ENCODE measurements at places on chromosomes 7 and 10.

DNA sequence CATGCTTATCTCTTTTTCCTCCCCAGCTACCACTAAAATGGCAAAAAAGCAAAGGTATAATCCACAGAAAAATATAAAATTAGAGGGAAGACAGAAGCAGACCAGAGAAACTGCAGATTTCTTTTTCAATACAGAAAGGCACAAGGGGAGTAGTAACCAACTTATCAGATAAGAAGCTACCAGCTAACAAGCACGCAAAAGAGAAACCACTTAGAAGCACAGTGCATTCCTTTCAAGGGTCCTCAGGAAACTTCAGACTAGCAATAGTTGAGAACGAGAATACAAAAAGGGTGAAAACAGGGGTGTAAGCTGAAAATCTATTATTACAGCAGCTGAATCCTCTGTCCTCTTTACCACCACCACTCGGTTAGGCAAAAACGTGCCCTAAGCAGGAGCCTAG is 9.9 kb upstream of the OR2A5 start:
- no peak for DNase-seq

DNA sequence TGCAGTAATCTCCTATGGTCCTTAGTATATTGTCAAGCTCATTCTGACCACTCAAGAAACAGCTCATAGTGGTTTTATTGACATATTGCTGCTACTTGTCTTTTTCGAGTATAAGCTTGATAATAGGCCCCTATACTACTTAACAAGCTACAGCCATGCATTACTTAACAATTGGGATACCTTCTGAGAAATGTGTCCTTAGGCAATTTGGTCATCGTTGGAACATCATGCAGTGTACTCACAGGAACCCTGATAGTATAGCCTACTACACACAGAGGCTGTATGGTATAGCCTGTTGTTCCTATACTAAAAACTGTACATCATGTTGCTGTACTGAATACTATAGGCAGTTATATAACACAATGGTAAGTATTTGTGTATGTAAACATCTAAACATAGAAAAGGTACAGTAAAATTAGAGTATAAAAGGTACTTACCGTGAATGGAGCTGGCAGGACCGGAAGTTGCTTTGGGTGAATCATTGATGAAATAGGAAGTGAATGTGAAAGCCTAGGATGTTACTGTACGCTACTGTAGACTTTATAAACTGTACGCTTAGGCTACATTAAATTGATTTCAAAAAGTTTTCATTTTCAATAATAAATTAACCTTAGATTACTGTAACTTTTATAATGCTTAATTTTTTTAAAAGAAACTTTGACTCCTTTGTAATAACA is 160.9 kb downstream of the LRRC4 start:
- DNase-seq = no peak

DNA sequence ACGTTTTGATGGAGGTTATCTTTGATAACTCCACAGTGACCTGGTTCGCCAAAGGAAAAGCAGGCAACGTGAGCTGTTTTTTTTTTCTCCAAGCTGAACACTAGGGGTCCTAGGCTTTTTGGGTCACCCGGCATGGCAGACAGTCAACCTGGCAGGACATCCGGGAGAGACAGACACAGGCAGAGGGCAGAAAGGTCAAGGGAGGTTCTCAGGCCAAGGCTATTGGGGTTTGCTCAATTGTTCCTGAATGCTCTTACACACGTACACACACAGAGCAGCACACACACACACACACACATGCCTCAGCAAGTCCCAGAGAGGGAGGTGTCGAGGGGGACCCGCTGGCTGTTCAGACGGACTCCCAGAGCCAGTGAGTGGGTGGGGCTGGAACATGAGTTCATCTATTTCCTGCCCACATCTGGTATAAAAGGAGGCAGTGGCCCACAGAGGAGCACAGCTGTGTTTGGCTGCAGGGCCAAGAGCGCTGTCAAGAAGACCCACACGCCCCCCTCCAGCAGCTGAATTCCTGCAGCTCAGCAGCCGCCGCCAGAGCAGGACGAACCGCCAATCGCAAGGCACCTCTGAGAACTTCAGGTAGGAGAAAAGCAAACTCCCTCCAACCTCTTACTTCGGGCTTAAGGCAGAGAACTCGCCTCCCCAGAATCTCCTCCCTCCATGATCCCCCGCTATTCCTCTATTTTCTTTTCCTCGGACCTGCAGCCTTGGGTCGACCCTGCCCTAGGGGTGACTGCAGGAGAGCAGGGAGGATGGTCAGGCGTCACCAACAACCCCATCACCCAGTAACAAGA is at the start of gene SERPINE1:
SERPINE1 (plus strand) TSS at position 454 of the 809 bp plus-strand sequence. CDS start 1,290 bp downstream, outside the sequence.
- DNase-seq = peak; percentile 91

DNA sequence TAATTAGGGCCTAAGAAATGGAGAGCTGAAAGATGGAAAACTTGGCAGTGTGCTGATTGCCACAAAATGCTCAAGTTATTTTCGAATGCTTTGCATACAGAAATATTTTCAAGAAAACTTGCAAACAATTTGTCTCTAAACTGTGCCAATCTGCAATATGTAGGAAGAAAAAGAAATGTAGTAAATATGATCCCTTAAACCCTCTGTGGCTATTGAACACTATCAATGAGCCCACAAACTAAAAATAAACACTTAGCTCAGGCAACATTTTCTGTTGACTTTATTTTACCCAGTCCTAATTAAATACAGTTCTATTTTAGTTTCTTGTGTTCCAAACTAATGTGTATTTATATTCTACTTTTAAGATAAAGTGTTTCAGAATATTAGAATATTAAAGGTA is 342.1 kb downstream of the SEMA3D start:
- DNase-seq = no peak

GRCh38 chr10:72344932-72345331 is 9.8 kb downstream of the DNAJB12 start:
- no peak for DNase-seq

DNA sequence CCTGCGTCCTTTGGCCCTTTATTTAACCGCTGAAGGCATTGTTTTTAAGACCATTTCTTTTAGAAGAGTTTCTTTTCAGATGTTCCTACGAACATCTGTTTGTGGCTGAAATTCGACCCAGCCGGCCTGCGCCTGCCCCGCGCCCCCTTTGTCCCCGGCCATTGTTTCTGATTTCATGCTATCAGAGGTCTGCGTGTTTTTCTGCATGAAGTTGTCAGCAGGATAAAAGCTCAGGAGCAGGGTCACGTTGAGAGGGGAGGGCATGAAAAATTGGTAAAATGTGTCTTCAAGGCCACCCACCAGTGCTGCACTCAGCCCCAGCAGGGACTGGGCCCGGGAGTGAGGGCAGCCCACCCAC is 43.1 kb downstream of the NKX6-2 start:
- DNase-seq = no peak

- no peak for DNase-seq
These were observed 68.1 kb upstream of the PAPSS2 start for GRCh38 chr10:87591589-87591886.

GRCh38 chr10:11713963-11714362 is 28.2 kb upstream of the ECHDC3 start:
- no peak for DNase-seq

DNA sequence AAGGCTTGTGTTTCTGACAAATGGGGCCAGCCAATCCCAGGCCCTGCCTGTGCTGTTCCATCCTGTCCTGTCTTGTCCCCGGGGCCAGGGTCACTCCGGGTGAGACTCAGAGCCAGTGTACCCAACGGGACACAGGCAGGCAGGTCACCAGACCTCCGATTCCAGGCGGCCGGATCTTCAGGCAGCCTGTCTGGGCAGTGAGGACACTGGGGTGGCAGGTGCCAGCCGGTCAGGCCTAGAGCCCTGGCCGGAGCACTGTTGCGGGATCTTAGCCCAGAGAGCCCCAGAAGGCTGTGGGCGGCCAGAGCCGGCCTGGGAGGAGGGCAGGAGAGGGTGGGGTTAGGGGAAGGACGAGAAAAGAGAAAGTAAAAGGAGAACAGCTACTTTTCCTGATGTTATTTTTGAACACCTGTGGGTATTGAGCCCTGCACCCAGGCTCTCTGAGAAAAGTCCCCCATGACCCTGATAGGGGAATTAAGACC is 134.3 kb upstream of the TNRC18 start:
- DNase-seq = no peak

- no peak for DNase-seq
These were observed 93.3 kb downstream of the HYCC1 start for GRCh38 chr7:22920672-22921071.

DNA sequence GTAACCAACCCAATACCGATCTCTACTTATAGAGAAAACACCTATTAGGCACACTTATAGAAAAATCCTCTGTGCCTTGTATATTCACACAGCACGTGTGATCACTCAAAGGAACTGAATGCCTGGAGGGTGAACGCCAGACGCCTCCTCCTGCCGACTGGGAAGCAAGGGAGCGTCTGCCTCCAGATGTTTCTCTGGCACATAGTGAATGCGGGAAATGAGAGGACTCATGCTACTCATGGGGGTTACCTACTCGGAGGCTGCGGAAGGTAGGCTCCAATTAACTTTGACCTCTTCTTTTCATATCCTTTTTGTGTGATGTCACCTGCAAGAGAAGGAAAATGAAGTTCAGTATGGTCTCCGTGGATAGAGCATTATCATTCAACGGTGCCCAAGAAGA is 203.3 kb downstream of the DIP2C start:
- DNase-seq = no peak

DNA sequence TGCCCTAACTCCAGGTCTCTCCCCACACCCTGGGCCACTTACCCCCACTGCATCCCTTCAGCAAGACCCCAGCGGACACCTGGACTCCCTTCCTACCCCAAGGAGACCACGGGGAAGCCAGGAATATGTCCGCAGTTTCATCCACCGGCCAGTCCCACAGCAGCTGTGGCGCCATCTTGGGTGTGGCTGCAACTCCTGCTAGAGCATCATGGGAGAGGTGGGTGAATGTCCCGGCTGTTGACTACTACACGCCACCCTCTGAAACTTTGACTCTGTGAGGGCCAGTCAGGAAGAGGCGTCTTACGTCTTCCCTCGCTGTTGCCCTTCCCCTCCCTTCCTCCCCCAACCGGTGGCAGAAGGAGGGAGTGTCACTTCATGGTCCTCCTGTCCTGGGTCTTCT is 238.3 kb upstream of the RNF32 start:
- DNase-seq = no peak

- DNase-seq = no peak
These were observed 267 bp downstream of the CALCR start for GRCh38 chr7:93574269-93574645.

- no peak for DNase-seq
These were observed 345.7 kb downstream of the PTPRN2 start for GRCh38 chr7:158241919-158242318.

DNA sequence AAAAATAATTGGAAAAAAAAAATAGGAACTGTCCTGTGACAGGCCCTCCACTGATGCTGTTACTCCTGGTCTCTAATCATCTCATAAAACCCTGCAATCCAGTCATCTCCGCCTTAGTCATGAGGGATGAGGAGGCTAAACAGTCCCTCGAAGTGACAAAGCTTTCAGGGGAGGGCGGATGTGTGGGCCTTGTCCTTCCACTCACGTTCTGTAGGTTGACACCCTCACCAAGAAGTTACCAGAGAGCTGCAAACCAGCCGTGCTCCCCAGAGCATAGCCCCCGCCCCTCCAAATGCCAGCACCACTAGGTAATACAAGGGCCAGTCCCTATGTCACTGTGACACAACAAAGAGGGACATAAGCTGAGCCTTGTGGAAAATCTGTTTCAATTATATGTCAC is 11.9 kb downstream of the COBL start:
- DNase-seq = no peak

DNA sequence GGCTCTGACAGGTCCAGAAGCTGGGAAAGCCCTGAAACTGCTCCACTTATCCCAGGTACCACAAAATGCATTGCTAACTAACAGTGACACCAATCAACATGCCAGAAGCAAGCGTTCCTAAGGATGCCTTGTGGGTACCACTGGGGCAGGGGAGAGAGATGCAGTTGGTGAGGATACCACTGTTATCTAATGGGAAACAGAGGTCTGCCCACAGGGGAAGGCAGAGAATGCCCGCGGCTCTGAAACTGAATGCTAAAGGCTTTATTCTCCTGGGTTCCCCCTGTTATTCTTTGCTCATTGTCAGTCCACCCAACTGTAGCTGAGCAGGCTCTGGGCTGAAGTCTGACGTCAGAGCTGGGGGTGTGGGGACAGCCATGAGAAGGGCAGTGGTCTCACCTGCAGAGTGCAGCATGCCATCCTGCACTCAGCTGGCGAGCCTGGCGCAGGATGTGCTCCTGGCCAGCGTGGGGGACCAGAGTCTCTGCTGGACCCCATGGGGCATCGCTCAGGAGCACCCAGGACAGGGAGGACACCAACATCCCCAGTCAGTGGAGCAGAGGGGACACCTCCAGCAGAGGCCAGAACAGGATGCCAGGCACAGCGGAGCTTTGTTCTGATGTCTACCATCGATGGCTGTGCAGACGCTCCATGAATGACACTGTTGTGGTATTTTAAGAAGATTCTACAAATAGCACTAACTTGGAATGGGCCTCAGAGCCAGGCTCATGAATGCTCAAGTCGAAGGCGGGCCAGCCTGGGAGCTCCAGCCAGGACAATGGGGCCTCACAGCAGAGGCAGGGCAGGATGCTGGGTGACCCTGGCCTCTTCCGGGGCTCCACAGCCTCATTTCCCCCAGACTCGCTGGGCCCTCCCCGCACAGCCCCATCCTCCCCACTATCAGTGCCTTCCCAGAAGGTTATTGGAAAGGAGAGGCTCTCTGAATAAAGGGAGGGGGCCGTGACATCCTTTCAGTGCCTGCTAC is 95.8 kb downstream of the ARHGAP22 start:
- DNase-seq = no peak

- DNase-seq = no peak
These were observed 23.5 kb downstream of the HTR7 start for GRCh38 chr10:90834326-90834725.

GRCh38 chr7:155753446-155753965 is 58.8 kb downstream of the SHH start:
- DNase-seq = no peak

DNA sequence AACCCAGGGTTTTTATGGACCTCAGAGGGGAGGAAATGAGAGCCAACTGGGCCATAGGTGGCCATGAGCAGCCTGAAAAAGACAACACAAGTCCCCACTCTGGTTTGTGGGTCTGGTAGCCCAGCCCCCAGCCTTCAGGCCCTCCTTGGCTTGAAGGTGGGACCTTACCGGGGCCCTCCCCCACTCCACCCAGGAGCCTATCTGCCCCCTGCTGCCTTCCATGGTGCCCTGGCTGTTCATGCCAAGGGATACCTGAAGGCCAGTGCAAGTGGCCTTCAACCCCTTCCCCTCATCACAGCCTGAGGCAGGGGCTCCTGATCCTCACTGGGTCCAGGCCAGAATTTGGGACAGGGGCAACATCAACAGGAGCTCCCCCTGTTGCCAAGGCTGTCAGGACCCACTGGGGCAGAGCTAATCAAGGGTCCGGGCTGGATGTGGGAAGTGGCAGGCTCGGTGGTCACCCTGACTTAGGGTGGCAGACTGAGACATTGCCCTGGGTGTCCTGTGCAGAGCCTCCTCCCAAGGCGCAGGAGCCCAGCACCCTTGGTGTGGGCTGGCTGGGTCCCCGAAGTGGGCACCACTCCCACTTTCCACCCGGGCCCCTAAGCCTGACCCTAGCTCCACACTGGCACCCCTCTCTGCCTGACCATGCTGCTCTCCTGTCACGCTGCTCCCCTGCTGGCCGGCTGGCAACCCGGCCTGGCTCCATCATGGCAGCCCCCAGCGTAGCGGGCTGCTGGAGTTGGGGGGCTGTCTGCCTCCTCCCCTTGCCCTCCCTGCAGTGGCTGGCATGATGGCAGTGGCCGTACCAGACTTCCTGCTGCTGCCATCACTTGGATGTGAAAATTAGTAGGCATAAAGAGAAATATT is 6.4 kb downstream of the WDFY4 start:
- DNase-seq = no peak

Data from T1000 (cell line).